NCI-H1694 treated with DMSO at 0.1 percent for 48 hours (cell line): ENCODE measurements at places on chromosomes 3 and 15.

GRCh38 chr3:56989169-56989976, 71.1 kb upstream of the SPATA12 start:
- no peak for DNase-seq

DNA sequence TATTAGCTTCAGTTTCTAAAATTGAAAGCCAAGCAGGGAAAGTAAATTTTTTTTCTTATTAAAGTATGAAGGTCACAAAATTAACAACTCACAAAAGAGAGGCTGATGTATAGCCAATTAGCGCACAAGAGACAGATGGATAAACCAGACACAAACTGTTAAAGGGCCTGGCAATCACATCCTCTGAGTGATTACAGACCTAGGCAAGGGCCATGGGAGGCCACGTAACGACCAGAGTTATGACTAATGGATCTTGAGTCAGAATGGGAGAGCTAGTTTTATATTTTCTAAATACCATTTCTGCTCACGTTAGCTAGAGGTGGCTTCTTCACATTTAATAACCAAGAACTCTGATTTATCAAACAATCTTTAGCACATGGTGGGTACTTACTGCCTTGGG, 17.8 kb upstream of the SCAMP5 start:
- peak; percentile 59 for DNase-seq

DNA sequence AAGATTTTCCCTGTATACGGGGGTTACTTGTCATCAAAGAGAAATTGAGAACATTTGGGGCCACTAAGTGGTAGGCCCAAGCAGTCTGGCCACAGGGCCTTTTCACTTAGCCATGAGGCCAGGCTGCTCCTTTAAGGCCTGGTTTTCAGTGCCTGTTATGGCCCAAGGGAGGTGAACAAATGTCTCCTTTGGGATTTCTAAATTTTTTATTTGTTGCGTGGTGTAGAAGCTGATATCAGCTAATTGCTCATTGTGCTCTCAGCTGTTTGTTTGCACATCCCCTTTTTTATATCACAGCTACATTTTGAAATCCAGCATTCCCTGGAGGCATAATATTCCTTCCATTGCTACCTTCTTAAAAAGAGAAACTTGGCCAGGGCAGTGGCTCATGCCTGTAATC, 48.5 kb downstream of the RLBP1 start:
- DNase-seq: no peak

DNA sequence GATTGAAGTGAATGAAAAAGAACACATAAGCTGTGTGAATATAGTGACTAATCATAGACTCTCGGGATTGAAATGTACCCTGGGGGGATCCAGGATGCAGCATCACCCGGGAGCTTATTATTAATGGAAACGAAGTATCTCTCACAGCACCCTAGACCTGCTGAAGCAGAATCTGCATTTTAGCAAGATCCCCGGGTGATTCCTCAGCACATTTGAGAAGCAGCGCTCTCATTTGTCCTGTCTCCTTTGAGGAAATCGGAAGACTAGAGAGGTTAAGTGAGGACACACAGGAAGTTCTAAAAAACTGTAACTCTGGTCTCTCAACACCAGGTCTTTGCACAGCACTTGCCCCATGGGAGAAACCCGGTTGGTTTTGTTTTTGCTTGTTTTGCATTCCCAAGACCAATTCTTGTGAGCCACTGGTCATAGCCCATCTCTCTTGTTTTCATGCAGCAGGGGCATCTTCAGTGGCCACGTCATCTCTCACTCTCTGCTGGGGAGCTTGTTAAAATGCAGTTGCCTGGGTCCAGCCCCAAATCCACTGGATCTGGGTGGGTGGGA, 30.2 kb downstream of the ZNF710 start:
- no peak for DNase-seq
